M059J (cell line): ENCODE measurements at places on chromosomes 3 and 15.

- no peak for DNase-seq
Observed at GRCh38 chr15:45499426-45499825, 23.1 kb downstream of the SLC30A4 start.

- DNase-seq: no peak
Observed at GRCh38 chr3:74268753-74269152, 345.7 kb downstream of the CNTN3 start.

GRCh38 chr3:126419886-126420786, 25.4 kb downstream of the CFAP100 start:
- peak; percentile 43 for DNase-seq

DNA sequence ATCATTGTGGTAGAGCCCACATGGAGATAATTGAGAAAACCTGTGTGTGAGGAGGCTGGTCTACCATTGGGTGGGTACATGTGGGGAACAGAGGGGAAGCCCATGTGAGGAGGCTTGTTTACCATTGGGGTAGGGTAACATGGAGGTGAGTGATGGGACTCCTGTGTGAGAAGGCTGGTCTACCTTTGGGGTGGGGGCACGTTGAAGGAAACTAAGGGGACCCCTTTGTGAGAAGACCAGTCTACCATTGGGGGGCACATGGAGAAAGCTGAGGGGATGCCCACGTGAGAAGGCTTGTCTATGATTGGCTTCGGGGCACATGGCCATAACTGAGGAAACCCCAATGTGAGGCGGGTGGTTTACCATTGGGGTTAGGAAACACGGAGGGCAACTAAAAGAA, 158.5 kb downstream of the FBLN2 start:
- no peak for DNase-seq

DNA sequence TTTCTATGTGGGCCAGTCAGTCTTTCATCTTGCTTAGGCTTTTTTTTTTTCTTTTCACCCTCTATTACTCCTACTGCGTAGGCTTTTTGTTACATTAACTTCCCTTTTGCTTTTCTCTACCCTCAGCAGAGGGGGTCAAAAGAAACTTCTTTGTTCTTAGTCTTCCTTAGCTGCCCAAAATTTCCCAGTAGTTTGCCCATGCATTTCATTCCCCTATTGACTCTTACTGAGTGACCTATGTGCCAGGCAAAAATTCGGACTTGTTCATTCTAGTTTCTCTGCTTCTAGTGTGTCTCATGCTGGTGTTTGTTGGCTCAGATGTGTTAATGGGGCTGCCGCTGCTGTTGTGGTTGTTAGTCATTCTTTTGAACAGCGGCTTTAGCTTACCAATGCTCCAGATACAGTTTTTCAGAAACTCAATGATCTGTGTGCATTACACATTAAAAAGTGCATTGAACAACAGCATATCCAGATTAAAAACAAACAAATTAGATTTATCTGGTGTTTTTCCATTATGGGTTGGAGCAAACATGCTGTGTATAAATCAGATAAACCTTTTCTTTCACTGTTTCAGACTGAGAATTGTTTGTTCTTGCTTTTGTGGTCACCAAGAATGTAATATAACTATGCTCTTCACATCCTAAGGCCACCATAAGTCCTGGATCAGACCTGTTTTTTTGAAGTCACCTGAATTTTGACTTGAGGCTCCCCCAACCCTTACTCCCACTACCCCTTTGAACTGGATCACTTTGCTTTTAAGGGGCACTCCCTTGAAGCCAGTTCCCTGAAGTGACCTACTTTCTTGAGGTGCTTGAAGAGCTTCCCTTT, 43.1 kb downstream of the PDE8A start:
- DNase-seq: peak; percentile 83

GRCh38 chr3:134874737-134875413, 79.8 kb downstream of the EPHB1 start:
- DNase-seq: peak; percentile 38

- no peak for DNase-seq
Observed at GRCh38 chr15:74976159-74976558, 19.2 kb upstream of the SCAMP5 start.

DNA sequence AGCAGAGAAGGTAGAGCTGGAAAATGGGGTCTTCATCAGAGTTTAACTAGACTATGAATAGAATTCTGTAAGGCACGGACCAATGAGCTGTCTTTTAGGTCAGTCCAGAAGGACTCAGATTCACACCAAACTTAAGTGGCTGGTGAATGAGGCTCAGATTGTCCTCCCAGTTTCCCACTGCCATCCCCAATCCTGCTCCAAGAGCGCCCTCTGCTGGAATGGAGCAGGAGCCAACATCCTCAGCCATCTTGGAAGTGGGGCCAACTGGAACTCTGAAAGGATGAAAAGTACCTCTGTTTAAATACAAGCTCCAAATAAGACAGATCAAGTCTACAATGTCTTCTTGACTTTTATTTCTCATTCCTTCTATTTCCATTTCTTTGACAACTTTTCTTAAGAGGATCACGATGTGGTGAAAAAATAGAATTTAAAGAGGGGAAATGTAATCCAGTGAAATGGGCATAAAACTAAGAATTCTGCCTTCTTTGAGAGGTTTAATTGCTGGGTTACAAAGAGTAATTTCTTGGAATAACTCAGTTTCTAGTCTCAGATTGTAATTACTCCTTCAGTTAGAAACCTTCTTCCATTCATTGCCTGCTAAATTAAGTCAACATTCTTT, 217.1 kb upstream of the TPRG1 start:
- peak; percentile 89 for DNase-seq

GRCh38 chr3:55488398-55489055, 1.4 kb upstream of the WNT5A start:
- peak; percentile 91 for DNase-seq

GRCh38 chr15:67091071-67091979, 25.9 kb downstream of the SMAD3 start:
- DNase-seq: peak; percentile 99

DNA sequence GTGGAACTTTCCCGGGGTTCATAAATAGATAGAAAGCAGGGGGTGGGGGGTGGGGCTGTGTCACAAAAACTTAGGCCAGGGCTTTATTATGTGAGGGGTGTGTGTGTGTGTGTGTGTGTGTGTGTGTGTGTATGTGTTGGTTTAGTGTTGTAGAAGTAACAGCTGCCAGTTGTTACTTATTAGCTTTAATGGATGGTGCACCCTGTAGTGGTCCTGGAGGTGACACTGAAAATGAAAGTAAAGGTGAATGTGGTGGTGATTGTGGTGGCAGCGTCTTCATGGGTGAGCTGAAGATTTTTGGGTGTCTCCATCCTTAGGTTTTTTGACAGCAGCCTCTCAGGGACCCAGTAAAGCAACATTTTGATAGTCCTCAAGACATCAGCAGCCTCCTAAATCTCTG, 449.9 kb downstream of the PDCD6IP start:
- DNase-seq: no peak

GRCh38 chr15:45023659-45024225, 747 bp downstream of the SORD start:
- peak; percentile 31 for DNase-seq

GRCh38 chr3:34969513-34969912, 669.8 kb upstream of the ARPP21 start:
- no peak for DNase-seq

DNA sequence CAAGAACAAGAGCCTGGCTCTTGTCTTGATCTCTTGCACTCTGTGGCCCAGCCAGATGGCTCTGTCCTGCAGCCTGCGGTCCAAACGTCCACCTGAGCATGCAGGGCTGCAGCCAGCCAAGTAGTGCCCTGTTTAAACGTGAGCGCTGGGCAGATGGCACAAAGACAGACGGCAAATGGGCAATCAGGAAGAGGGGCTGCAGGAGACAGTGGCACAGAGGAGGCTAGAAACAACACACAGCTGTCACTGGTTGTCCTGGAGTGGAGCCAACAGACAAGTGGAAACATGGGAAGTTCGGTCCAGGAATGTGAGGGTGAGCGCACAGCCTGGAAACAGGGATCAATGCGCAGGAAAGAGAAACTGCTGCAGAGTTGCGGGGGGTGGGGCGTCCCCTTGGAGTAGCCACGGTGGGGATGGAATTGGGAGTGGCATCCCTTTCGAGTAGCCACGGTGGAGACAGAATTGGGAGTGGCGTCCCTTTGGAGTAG, 10.7 kb upstream of the ZXDC start:
- DNase-seq: no peak

DNA sequence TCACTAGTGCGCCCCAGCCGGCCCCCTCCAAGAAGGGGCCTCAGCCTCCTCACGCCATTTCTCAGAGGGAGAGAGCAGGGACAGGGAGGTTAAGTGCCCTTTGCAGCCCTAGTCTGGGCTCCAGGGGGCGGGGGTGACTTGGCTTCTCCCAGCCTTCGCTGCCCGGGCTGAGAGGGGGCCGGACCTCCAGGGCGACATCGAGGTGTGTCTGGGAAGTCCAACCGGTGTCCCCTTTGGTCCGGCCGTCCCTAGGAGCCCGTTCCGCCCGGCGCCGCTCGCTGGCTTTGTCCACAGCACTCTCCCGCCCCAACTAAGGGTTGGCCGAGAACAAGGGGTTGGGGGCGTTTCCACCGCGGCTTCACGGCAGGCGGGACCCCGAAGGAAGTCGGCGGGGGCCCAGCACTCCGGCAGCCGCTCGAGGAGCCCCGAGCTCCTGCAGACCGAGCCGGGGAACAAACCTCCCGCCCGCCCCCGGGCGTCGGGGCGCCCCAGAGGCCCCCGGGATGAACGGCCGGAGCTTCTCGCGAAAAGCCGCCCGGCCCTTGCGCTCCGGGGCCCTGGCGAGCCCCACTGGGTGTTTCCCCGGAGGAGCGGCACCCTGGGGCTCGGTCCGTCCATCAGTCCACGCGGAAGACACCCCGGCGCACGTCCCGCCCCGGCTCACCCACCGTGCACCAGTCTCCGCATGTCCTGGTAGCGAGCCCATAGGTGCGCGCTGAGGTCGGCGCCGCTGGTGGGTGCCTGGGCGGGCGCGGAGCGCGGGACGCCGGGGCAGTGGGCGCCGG, 627 bp downstream of the NT5DC2 start:
- peak; percentile 37 for DNase-seq

DNA sequence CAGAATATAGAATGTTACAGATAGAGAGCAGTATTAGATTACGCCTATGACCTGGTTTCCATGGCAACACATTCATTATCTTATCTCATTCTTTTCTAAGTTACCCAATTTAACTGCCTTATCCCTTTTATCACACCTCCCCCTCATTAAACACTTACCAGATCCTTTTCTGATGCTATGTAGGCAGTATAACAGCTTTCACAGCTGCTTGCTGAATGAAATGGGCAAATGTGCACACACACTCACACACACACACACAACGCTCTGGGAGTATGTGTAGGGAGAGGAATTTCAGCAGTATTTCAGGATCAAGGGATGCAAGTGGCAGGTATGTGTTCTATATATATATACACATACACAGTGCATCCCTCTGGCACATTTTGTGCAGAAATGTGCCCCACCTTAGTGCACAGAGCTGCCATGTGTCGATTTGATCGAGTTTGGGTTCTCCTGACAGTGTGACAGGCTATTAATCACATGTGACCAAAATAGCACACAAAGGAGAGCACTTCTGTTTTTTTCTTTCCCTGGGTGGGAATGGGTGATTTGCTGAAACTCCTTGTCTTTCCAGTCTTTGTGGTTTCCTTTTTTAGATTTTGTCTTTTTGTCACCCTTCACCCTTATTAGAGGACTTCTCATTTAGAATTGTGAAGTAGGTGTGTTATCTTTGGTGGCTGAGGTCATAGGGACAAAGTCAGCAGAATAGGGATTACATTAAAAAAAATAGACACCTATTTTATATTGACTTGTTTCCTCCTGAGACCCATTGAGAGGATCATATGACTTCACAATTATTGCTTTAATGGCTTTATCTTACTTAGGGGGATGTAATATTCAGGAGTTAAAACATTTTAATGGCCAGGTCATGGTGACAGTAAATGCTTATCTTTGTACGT, 553.7 kb downstream of the PDCD6IP start:
- DNase-seq: no peak

- DNase-seq: peak; percentile 36
Observed at GRCh38 chr3:128804017-128804810, 75.2 kb upstream of the ACAD9 start.

DNA sequence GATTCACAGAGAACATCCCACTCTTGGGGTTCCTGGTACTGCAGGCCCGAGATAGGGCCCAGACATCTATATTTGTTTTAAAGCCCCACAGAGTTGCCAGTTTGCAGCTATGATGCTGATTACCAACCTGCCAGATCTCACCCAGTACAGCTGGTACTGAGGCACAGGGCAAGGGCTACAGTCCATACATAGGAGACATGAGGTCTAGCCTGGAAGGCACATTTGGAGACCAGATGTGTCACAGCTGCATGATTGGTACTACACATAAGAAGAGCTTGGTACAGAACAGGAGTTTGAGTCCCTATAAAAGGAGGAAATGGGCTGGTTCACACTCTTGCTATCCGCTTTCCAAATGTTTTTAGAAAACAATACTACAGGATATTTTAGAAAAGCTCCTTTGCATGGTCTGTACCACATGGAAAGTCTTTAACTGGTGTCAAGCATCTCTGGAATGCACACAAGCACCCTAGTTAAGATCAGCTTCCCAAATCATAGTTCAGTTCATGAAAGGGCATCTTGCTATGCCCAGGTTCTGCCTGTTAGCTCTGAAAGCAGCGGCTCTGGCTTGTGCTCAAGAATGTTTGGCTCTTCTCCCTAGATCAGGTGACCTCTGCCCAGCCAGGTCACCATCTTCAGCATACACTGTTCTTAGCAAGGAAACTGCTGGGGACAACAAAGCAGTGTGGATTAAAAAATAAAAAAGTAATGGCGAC, 20.6 kb downstream of the MTMR14 start:
- DNase-seq: peak; percentile 31

GRCh38 chr3:9876991-9877390, 3.1 kb downstream of the CIDEC start:
- no peak for DNase-seq

GRCh38 chr3:106249159-106249558, 380.3 kb upstream of the CBLB start:
- no peak for DNase-seq

DNA sequence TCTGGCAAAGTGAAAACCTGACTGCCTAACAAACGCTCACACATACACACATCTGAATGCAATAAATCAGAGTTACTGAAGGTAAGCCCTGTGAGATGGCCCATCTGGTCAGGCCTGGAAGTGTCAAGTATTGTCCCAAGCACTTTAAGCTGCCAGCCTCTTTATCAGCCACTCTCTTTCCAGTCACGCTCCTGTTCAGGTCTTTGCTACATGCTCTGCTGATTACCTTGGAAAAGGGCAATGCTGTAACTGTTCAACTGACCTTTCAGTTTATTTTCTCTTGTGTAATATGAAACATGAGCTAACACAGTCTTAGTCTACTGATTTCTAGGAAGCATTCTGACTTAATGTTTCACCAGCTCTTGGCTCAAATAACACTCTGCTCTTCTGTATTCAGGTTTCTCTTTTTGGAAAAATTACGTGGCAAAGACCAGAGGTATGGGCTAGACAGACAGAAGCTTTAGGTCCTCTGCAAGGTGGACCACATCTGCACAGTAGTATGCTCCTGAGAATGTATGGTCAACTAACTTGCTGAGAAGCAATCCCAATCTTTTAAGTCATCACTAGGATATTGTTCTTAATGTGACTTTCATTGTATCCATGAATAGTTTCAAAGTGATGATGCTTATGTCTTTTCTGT, 44.5 kb downstream of the GBE1 start:
- peak; percentile 27 for DNase-seq

DNA sequence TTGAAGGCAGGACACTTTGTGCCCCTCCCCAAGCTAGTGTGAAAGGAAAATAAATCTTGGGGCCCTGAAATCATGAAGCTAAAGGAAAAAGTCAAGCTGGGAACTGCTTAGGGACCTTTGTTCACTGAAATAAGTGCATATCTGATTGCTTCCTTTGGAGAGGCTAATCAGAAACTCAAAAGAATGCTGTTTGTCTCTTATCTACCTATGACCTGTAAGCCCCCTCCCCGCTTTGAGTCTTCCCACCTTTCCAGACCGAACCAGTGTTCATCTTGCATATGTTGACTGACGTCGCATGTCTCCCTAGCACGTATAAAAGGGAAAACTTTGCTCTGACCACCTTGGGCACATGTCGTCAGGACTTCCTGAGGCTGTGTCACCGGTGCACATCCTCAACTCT, 53.1 kb downstream of the SLC30A4 start:
- no peak for DNase-seq
